ENCODE measurements at places on chromosomes 13 and 19.

DNA sequence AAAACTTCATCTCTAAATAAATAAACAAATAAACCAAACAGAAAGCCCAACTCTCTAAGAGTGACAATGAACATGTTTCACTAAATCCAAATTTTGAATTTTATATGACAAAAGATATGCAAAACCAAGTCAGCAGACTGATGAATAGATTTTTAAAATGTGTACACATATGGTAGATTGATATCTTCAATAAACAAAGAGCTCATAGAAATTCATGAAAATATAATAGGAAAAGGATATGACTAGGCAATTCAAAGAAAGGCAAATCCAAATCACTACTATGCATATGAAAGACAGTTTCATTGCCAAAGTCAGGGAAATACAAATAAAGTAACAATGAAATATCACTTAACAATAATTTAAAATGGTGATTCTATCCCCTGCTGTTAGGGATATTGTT lies 63.7 kb upstream of the NBEA start:
- DNase-seq: no peak

- peak; percentile 57 for DNase-seq
Observed at GRCh38 chr13:36418022-36418805, 14.1 kb upstream of the CCNA1 start.

DNA sequence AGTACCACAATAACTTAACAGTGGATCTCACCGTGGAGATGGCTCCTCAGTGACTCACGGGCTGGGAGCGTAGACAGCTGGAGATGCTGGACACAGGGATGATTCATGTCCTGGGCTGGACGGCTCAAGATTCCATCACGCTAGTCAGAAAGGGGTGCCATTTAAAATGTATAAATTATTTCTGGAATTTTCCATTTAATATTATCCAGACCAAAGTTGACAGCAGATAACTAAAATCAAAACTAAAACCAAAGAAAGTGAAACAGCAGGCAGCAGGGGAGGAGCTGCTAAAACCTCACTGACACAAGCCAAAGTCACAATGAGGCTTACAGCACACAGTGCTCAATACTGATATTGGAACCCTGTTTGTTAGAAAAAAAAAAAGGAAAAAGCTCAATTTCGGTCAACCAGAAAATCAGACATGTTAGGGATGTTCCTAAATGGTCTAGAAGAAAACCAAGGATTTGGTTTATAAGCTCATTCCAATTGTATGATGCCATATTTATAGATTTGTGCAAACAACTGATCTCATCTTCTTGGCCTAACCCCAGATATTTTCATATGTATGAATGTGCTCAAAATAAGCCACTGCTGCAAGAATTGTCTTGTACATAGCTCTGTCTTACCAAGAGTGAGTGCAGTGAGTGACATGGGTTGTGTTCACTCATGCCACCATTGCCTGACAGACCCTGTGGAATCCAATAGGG lies 111.8 kb downstream of the SACS start:
- DNase-seq: peak; percentile 74

DNA sequence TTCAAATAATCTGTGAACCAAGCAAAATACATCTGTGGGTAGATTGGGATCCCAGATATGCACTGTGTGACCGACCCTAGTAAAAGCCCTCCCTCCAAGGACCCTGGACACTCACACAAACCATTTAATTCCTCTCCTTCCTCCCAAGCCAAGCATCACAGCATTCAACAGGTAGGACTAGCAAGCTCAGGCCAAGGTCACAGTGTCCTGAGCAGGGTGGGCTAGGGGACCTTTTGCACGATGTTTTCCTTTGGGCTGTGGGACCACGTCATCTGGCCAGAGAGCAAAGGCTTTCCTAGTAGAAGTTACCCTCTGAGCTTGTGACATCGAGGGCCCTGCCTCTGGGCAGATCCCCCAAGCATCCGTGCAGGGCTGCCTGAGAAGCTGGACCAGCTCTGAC lies 297.6 kb upstream of the ZNF507 start:
- no peak for DNase-seq

- DNase-seq: no peak
Observed at GRCh38 chr13:84686973-84687372, 804.7 kb upstream of the SLITRK1 start.

GRCh38 chr19:44051650-44052402 lies at the start of gene ZNF223:
ZNF223 (plus strand) TSS chr19:44052036; CDS start chr19:44055177, 3,141 bp downstream.
- peak; percentile 90 for DNase-seq

All from Caki2 (cell line).